ENCODE measurements at places on chromosomes 5 and 9. TPM values are rescaled to one million over a fixed set of nuclear protein-coding genes. Genes with fewer than 3 reads are reported as not detected.

The OTULINL gene
- total RNA-seq, result 42.8 TPM

DNA sequence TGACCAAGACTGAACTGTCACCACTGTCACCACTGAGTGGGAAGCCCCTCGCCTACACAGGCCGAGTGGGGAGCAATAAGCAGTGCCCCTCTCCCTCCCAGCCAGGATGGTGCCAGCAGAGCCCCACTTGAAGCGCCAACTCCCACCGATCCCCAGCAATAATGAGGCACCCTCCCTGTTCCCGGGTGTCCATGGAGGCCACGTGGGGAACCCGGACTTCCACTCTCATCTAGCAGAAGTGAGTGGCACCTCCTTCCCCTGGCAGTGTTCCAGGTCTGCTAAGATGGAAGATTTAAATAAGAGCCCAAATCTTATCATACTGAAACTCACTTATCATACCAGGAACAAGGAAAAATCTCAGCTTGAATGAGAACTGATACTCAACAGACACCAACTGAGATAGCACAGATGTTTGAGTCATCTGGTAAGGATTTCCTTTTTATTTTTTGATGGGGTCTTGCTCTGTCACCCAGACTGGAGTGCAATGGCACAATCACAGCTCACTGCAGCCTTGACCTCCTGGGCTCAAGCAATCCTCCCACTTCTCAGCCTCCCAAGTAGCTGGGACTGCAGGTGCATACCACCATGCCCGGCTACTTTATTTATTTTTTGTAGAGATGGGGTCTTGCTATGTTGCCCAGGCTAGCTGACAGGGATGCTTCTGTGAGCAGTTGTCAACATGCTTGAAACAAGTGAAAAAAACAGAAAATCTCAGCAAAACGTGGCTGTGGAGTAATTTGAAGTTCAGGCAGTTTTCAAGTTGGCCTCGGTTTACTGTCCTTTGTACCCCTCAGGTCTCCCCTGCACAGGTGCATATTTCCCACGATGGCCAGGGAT, 29.6 kb upstream of the ASS1 start:
- H3K27ac ChIP-seq, result no peak overlapping the region
- peaks cover 23% of the 10 kb centered on the region for H3K27me3 ChIP-seq
- H3K4me3 ChIP-seq, result no peak overlapping the region
- H3K4me1 ChIP-seq, result no peaks in the 10 kb centered on the region
- H3K36me3 ChIP-seq, result no peaks in the 10 kb centered on the region

- DNase-seq, result no peak
- no peaks in the 10 kb centered on the region for H3K4me1 ChIP-seq
- no peak overlapping the region for H3K27ac ChIP-seq
- no peak overlapping the region for H3K4me3 ChIP-seq
- H3K36me3 ChIP-seq, result no peaks in the 10 kb centered on the region
Measured at GRCh38 chr5:135986401-135986800, 31.6 kb upstream of the LECT2 start.

The C9orf152 gene
- total RNA-seq, result not detected

The LRRC19 gene
- total RNA-seq, result not detected

DNA sequence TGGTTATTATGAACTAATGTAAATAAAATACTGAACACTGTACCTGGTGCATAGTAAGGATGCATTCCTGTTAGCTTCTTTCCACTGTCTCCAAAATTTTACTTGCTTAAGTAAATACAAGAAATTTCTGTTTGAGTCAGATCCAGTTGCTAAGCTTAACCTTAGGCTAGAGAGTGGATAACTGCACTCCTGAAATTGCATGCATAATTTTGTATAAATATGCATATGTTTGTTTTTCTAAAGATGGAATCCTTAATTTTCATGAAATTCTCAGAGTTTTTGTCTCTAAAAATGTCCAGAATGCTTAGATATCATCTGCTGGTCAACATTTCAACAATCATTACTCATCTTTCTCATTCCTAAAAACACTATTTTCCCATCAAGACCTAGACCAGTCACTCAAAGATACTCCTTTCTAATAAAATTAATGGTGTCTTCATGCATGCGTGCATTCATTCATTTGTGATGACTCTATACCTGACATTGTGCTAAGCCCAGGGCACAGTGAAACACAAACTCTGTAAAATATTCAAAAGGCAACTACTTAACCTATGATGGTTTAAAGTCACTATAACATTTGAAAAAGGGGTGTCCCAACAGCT, 284.8 kb downstream of the SEC61B start:
- H3K27ac ChIP-seq, result no peak overlapping the region
- no peaks in the 10 kb centered on the region for H3K4me1 ChIP-seq
- H3K27me3 ChIP-seq, result peaks cover 9% of the 10 kb centered on the region
- no peak for DNase-seq

GRCh38 chr5:168165977-168166376, 125.5 kb upstream of the WWC1 start:
- peaks cover 32% of the 10 kb centered on the region for H3K27me3 ChIP-seq
- H3K4me1 ChIP-seq, result peaks cover 3% of the 10 kb centered on the region
- no peak for DNase-seq
- H3K36me3 ChIP-seq, result no peaks in the 10 kb centered on the region

GRCh38 chr5:36279054-36279698, 22.5 kb downstream of the RANBP3L start:
- H3K27ac ChIP-seq, result no peak overlapping the region
- peaks cover 7% of the 10 kb centered on the region for H3K4me1 ChIP-seq

Data from T-helper 17 cell (primary cell).